ENCODE measurements at places on chromosomes 2 and 18.

- DNase-seq = no peak
Observed at GRCh38 chr2:12642859-12643258, 73.9 kb upstream of the TRIB2 start.

DNA sequence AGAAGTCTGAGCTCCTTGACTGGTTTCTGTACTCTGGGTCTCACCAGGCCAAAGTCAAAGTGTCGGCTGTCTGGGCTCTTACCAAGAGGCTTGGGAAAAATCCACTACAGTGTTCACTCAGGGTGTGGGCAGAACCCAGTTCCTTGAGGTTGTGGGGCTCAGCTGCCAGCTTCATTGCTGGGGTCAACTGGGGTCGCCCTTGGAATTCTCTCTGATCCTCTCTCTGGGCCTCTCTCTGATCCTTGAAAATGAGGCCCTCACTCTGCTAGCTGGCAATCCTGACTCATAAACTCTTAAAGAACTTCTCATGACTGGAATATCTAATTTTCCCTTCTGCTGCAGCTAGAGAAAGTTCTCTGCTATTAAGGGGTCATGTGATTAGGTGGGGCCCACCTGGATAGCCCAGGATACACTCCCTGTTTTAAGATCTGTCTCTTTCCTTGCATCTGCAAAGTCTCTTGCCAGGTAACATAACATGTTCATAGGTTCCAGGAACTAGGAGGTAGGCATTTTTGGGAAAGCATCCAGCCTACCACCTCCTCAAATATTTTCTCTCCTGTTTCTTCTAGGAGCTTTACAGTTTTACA is 66.3 kb downstream of the SP110 start:
- no peak for DNase-seq

DNA sequence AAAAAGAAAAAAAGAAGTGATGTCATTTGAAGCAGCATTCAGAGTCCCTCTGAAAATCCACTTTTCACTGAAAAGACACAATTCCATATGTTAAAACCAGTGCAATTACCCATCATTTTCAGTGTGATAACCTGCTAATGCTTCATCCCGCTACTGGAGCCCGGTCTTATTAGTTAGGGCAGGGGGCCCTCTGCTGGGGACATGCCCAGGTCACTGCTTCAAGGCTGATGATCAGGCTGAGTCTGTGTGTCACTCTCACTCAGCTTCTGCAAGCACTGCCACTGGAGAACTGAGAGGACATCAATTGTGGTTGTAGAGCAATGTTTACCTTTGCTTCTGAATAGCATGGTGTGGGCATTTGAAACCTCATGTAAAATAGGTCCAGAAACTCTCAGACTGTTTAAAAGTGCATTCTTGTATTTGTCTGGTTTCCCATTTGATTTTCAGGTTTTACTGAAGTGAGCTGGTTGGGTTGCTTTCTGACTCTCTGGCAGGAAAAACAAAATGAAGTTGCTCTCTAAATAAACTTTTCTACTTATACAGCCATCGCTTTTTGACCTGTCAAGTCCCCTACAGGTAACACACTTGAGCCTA is 49.2 kb upstream of the NXPH2 start:
- DNase-seq = no peak

GRCh38 chr18:12376034-12376753 is 833 bp downstream of the AFG3L2 start:
- DNase-seq = no peak

DNA sequence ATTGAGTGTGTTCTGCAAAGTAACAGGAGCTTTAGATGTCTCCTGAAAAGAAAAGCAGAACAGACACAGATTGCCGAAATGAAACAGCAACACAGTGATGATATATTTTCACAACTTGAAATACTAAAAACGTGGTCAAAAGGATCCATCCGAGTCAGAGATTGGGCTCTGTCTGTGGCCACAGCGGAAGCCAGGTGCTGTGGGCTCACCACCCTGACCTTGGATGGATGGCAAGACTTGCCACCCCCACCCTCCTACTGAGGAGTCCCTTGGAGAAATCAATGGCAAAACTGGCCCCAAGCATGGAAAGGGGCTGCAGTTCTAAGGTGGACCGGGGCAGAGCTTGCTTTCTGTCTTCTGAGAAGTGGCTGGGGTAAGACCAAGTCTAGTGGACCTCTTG is 31.4 kb upstream of the ACKR3 start:
- DNase-seq = no peak

DNA sequence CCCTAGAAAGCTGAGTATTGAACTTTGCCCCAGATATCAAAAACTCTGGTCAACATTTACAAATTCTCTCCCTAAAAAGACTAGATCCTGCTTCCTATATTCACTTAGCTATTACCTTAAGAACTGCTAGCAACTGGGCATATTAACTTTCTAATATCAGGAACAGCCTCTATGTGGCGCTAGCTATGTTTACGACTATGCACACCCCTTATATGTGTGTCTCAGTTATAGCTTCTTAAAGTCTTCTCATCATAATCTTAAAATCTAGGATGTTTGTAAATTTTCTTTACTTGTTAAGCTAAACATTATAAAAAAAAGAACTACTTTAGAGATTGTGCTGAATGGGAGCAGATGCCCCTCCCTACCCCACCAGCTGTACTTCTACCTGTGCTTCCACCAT is 1.7 kb upstream of the STAMBP start:
- no peak for DNase-seq

DNA sequence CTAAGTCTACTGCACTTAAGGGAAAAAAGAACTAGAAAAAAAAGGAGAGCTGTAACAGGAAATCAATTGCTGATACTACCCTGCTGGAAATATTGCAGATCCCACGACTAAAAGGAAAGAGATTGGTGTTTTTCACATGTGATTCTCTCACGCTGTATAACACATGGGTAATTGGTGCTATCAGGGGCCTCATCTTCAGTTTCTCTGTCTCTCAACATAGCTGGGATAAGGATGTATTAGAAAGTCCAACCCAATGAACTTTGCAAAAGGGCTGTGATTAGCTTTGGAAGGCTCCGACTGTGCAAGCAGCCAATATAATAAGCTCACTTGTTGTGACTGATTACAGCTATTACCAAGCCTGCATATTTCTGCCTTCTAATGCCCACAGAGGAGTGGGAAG is 133.4 kb downstream of the NRP2 start:
- DNase-seq = no peak

- DNase-seq = no peak
Observed at GRCh38 chr2:239246723-239247122, 154.1 kb downstream of the HDAC4 start.

- no peak for DNase-seq
Observed at GRCh38 chr2:144424559-144425240, 95.2 kb downstream of the ZEB2 start.

GRCh38 chr2:233023761-233024410 is 8.6 kb upstream of the NEU2 start:
- DNase-seq = no peak

GRCh38 chr2:144615866-144616565 is 96.1 kb upstream of the ZEB2 start:
- no peak for DNase-seq

DNA sequence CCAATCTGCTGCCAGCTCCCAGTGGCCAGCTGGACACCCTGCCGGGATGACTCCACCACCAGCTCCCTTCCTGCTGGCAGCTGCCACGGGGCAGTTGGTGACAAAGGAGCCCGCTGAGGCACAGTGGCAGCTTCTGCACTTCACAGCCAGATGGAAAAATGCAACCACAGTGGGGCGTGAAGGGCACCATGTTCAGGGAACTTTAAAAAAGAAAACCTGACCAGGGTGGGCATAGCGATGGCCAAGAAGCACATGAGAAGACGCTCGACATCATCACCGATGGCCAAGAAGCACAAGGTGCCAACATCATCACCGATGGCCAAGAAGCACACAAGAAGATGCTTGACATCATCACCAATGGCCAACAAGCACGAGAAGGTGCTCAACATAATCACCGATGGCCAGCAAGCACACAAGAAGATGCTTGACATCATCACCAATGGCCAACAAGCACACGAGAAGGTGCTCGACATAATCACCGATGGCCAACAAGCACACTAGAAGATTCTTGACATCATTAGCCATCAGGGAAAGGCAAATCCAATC is 243.5 kb downstream of the EIPR1 start:
- no peak for DNase-seq

DNA sequence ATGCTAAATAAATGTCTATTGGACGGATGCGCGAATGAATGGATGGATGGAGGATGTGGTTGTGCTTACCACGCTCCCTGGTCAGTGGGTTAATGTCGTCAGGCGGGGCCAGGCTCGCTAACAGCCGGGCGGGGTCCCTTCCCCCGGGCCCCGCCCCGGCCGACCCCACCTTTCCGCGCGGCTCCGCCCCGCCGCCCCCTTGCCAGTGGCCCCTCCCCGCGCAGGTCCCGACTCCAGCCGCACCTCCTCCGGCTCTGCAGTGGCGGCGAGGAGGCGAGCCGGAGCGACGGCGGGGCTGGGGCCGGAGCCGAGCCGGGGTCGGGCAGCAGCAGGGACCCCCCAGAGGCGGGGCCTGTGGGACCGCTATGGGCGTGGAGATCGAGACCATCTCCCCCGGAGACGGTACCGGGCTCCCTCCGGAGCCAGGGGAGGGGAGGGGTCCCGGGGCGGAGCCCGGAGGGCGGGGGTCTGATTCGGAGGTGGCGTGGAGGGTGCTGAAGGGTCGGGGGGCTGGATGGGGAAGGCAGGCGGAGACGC is at the start of gene FKBP1B:
Gene FKBP1B (plus strand): TSS at position 257 of the 537 bp plus-strand sequence. CDS start 109 bp downstream, at position 366.
- peak; percentile 49 for DNase-seq

- no peak for DNase-seq
Observed at GRCh38 chr18:48219810-48220499, 189.2 kb downstream of the ZBTB7C start.

- no peak for DNase-seq
Observed at GRCh38 chr18:32424696-32425095, 46.0 kb downstream of the GAREM1 start.

DNA sequence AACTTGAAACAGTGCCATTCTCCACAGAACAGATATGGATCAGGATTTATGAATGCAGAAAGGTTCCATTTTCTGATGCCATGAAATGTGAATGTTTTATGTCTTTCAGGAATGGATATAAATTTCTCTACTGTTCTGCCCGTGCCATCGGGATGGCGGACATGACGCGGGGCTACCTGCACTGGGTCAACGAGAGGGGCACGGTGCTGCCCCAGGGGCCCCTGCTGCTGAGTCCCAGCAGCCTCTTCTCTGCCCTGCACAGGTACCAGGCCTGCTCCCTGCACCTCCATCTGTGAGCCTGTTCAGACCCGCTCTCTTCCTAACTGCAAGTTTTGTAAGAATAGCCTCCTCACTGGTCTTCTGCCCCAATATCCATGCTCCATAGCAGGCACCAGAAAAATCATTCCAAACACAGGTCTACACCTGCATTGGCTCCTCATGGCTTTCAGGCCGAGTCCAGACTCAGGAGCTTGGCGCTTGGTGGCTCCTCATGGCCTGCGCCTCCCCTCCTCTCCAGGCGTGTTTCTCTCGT is 68.6 kb downstream of the LPIN1 start:
- no peak for DNase-seq

DNA sequence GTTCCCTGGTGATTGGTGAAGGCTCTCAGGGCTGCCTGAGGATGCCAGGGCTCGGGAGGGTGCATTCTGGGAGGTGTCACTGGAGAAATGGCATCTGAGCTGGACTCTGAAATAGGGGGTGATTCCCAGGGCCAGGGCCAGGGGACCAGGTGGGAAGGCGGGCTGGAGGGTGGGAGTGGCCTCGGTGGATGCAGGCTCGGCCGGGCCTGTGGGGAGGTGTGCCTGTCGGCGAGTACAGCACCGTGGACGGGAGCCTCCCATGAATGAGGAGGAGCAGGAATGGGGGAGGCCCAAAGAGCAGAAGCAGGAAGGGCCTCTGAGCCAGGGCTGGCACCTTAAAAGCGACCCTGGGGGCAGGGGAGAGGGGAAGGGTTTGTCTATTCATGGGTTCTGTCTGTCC is 116.8 kb downstream of the GBX2 start:
- DNase-seq = no peak

DNA sequence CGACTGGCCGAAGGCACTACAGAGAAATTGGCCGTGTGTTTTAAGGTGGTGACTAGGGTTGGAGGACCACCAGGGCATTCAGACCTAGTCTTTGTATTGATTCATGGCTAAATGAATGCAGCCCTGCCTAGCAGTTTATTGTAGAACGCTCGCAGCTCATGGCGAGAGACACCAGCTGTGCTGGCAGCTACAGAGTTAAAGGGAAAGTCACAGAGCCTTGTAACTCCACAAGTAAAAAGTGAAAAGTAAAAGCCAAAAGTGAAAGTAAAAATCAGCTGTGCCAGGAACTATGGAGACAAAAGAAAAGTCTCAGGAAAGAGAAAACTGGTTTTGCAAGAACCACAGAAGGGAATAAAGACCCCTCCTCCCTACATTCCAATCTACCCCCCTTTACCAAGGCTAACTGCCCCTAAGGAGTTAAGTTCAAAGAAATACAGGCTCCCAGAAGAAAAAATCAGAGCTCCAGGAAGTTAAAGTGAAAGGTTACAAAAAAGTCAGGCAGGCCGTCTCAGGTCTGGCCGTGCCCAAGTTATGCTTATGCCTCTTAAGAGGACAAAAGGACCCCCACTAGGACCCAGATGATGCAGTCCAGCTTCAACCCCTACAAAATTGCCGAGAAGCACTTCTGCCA is 46.4 kb upstream of the SELENOI start:
- DNase-seq = peak; percentile 35

GRCh38 chr2:37201208-37201607 is 4.9 kb downstream of the CEBPZOS start:
- no peak for DNase-seq

DNA sequence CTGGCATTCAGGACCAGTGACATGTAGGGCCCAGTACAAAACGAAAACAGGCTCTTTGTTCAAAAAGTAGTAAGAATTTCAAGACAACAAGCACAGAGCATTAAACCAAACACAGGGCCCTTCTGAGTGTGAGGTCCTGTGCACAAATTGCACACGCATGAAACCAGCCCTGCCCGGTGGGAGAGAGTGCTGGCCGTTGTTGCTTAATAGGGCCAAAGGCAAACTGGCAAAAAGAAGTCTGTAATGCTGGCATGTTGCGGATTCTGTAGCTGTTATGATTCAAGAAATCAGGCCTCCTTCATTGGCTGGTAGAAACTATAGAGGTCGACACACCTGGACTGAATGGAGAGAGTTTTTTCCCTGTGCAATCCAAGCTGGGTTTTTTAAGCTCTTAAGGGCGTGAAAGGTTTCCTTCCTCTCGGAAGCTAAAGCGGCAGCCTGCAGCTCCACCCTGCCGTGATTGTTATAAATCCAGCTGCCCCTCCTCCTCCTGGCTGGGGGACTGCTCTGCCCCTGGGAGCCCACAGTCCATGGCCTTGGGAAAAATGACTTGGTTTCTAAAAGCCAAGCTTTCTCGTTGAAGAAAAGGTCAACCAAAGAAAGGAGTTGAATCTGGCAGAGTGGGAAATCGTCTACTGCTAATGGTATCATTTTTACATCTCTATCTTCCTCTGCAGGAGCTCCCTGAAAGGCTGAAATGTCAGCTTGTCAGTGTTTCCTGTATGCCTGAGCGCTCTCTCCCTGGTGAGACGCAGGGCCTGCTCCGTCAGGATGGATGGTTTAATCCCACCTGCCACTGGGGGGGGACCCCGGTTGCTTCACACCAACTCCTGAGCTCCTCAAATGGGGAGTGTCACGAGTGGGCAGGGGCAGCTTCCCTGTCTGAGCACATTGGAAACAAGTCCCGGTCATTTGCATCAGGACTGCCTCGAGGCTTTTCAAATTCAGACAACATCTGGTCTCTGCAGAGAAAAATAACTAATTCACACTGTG is 143.6 kb downstream of the ALPK2 start:
- no peak for DNase-seq

All from AG08395 (cell line).